ENCODE measurements at places on chromosomes 6 and 20. TPM values are rescaled to one million over a fixed set of nuclear protein-coding genes. Genes with fewer than 3 reads are reported as not detected.

DNA sequence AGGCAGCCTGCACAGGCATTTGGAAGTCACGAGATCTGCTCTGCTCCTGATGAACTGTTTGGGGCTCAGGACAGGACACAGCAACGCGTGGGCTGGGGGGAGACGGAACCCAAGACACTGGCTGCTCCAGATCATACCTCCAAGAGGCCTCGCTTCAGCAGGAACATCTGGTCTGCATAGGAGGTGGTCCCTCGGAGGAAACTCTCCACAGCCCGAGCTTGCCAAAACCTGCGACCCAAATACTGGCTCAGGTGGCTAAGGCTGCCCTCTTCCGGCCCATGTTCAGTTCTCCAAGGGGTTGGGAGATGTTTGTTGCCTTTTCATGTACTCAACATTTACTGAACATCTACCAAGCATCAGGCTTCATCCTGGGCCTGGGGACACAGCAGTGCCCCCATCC is 51.7 kb downstream of the MYH7B start:
- H3K36me3 ChIP-seq, result peaks cover 12% of the 10 kb centered on the region
- no peaks in the 10 kb centered on the region for H3K4me1 ChIP-seq
- H3K27me3 ChIP-seq, result no peaks in the 10 kb centered on the region

DNA sequence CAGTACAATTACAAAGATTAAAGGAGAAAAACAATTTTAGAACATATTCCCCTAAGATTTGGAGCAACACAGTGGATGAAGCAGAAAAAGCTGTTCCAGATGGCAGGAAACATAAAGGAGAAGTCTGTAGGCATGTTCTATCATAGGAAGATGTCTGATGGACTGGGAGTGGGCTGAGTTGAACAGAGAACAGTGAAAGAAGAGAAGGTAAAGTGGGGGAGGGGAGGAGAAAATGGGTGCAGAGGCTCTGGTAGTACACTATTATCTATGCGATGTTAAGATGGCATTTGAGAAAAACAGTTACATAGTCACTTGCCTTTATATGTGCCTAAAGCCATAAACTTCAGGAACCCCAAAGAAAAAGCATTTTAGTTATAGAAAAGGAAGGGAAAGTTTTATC is 4.2 kb upstream of the PHIP start:
- H3K36me3 ChIP-seq, result peaks cover 3% of the 10 kb centered on the region
- no peak overlapping the region for H3K4me3 ChIP-seq
- H3K27me3 ChIP-seq, result peaks cover 46% of the 10 kb centered on the region

NRN1 gene
- total RNA-seq, result 10.6 TPM

DNA sequence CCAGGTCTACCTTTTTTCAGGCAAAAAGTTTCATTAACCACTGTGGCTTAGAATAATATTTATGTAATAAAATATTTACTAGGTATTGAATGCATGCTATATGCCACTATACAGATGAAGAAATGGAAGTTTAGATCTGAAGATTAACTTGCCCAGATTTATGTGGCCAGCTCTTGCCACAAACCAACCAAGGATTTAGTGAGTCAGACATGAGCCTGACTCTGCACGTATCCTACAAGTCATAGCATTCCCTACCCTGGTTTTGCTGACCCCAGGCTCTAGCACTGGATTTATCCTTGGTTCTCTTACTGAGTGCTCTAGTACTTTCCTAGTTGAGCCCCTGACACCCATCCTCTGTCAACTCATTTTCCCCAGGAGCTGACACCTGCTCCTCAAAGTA is 75.4 kb downstream of the ANKEF1 start:
- no peaks in the 10 kb centered on the region for H3K27me3 ChIP-seq
- no peak overlapping the region for H3K4me3 ChIP-seq
- H3K36me3 ChIP-seq, result no peaks in the 10 kb centered on the region
- no peak for DNase-seq
- H3K27ac ChIP-seq, result no peak overlapping the region

GRCh38 chr20:56554869-56555268 is 21.8 kb downstream of the FAM209B start:
- no peaks in the 10 kb centered on the region for H3K36me3 ChIP-seq
- peaks cover 8% of the 10 kb centered on the region for H3K4me1 ChIP-seq
- H3K4me3 ChIP-seq, result no peak overlapping the region
- H3K27me3 ChIP-seq, result peaks cover under 1% of the 10 kb centered on the region
- no peak overlapping the region for H3K27ac ChIP-seq

NAPB gene
- 6.7 TPM for total RNA-seq

DNA sequence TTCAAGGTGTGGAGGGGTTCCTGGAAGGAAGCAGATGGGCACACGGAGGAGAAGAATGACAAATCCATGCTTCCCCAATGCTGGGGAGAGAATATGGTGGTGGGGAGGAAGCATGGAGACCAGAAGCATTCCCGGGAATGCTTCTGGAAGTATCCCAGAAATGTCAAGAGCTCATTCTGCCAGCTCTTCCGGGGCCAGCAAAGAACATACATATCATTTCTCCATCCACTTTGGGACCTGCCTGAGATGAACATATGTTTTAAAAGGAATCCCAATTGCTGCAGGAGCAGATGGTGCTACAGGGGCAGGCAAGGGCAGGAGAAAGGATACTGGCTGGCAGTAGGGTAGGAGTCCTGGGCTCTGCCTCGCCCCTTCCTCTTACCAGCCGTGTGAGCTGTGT is 37.9 kb upstream of the CCDC167 start:
- no peaks in the 10 kb centered on the region for H3K36me3 ChIP-seq
- H3K27me3 ChIP-seq, result no peaks in the 10 kb centered on the region
- peaks cover 17% of the 10 kb centered on the region for H3K4me1 ChIP-seq
- H3K27ac ChIP-seq, result no peak overlapping the region
- DNase-seq, result no peak

- H3K4me3 ChIP-seq, result no peak overlapping the region
- H3K27ac ChIP-seq, result no peak overlapping the region
- DNase-seq, result no peak
- peaks cover 34% of the 10 kb centered on the region for H3K4me1 ChIP-seq
- no peaks in the 10 kb centered on the region for H3K27me3 ChIP-seq
Observed at GRCh38 chr6:139251691-139252390, 40.0 kb downstream of the TXLNB start.

- H3K36me3 ChIP-seq, result no peaks in the 10 kb centered on the region
- no peak for DNase-seq
- H3K4me3 ChIP-seq, result no peak overlapping the region
- no peaks in the 10 kb centered on the region for H3K27me3 ChIP-seq
- peaks cover 6% of the 10 kb centered on the region for H3K4me1 ChIP-seq
- H3K27ac ChIP-seq, result no peak overlapping the region
Observed at GRCh38 chr20:25537890-25538289, 47.4 kb downstream of the NINL start.

C6orf163 gene
- 1.5 TPM for total RNA-seq

- no peaks in the 10 kb centered on the region for H3K27me3 ChIP-seq
- no peaks in the 10 kb centered on the region for H3K4me1 ChIP-seq
- DNase-seq, result no peak
- no peak overlapping the region for H3K4me3 ChIP-seq
Observed at GRCh38 chr6:164911873-164912580, 397.4 kb downstream of the C6orf118 start.

SH3BGRL2 gene
- 5.2 TPM for total RNA-seq

Data from activated naive CD8-positive, alpha-beta T cell treated with anti-CD3 and anti-CD28 coated beads for 36 hours (primary cell).